AG04450 (cell line): ENCODE measurements at places on chromosomes 1 and 21.
A peak's percentile ranks its signal among the peaks of the same experiment; 100 is the strongest.

DNA sequence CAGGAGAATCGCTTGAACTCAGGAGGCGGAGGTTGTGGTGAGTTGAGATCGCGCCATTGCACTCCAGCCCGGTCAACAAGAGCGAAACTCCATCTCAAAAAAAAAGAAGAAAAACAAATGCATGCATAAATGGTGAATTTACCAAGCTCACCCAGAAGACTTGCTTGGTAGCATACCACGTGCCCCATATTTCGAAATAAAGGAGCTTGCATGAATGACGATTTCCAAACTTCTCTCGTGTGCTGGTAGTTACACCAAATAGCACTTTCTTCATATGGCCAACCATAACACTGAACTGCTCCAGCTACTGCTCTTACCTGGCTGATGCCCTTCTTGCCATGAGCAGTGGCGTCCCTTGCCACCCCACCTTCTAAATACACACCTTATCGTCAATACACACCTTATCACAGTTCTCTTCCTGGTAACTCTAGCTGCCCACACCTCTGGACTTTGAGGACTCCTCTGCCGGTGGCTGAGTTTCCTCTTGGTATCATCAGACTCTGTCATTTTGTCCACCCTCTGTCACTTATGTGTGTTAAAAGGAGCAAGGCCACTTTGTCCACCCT is 2.8 kb downstream of the DOP1B start:
- no peak for DNase-seq

- no peak for DNase-seq
Observed at GRCh38 chr1:197356723-197357533, 88.9 kb downstream of the CRB1 start.

- no peak for DNase-seq
Observed at GRCh38 chr1:219330669-219331068, 157.0 kb downstream of the LYPLAL1 start.

- DNase-seq: no peak
Observed at GRCh38 chr1:38243106-38243505, 196.5 kb upstream of the POU3F1 start.

DNA sequence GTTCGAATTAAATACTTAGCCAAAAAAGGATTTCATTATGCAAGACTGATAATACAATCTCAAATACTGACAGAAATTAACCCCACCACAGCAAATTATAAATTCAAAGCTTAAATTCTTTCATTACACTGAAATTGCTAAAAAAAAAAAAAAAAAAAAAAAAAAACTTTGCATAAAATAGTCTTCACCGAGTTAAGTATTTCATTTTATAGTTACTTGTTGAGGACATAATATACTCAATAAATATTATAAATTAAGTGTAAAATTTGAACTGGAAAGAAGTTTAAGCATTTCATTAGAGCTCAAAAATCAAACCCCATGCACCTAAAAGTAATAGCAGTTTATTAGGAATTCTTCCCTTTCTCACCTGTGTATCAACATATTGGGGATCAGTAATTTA is 1.9 kb upstream of the PSMG1 start:
- DNase-seq: no peak

DNA sequence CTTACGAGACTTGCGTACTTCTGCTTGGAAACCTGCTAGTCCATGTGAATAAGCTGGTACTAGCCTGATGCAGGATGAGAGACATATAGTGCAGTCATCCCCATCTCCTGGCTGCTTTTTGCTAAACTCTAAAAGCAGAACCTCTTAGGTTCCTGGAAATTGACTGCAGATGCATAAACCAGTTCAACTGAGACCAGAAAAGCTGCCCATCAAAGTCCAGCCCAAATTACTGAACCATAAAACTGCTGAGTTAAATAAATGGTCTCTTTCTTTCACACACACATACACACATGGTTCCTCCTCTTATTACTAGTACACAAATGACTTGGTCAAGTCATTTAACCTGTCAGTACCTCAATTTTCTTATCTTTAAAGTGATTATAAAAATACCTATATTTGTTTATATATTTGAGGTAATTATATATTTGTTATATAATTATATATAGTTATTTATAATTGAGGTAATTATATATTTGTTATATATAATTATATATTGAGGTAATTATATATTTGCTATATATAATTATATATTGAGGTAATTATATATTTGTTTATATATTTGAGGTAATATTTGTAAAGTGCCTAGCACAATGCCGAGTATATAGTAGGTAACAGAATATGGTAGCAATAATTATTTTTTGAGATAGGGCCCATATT is 25.2 kb upstream of the RABGAP1L start:
- DNase-seq: no peak

GRCh38 chr1:184017306-184017705 is 20.2 kb downstream of the COLGALT2 start:
- DNase-seq: no peak

DNA sequence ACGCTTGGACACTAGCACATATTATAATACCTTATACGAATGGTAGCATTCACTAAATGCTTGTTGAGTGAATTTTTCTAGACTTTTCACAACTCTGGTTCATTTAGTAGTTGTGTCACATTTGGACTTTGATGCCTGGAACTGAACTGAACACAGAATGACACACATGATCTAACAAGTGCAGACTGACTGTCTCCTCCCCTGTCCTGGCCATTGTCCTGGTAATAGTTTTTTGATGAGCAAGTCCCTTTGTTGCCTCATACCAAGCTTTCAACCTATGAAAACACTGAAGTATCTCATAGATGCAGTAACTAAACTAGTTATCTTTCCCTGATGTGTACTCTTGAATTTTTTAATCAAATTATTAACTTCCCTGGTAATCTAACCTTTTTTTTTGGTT is 66.4 kb downstream of the LRRC8D start:
- no peak for DNase-seq

- no peak for DNase-seq
Observed at GRCh38 chr1:108663074-108663473, 2.2 kb upstream of the HENMT1 start.

DNA sequence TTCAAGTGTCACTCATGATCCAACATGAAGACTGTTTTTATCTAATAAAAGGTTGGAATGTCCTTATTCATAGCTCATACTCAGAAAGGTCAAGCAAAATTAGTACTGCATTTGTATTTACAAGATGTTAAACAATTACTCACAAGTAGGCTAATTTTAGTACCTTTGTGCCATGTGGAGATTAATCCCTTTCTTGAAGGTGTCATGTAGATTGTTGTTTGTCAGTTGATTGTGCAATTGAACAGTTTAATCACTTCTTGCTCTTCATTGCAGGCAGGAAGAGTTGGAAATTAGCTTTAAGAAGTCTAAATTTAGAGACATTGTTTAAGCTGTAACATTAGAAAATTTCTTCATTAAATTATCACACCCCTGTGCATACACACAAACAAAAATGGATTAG is 847.1 kb downstream of the KCNT2 start:
- DNase-seq: no peak

- no peak for DNase-seq
Observed at GRCh38 chr1:11654939-11655808, 497 bp downstream of the FBXO44 start.

DNA sequence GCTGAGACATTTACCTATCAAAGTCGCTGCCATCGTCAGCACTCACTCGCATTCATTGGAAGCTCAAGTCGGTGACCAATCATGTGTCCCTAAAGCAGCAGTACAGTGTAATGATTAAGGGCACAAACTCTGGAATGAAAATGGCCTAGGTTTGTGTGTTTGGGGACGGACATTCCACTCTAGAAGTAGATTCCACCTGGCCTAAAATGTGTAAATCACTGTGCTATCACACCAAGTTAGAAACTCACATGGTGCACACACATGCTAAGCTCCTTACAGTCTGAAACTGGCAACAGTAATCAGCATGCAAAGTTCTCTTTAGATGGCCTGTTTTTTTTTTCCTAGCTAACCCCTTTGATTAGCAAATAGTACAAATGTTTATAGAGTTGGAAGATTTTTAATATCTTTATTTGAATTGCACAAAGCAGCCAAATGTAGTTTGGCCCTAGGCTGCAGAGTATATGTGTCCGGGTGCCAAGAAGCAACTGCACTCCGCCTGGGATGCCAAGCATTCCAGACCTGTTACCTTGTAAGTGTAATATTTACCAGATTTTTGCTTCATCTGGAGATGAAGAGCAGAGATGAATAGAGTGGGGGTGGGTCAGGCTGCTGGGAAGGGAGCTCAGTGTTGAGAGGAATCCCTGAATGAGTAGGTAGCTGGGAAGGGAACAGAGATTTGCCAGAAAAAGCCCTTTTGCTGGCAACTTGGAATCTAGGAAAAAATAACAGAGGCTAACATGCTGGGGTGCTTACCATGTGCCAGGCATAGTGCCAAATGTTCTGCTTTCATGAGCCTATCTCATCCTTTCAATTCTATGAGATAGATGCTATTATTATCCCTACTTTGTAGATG is 35.2 kb downstream of the TGFB2 start:
- peak; percentile 72 for DNase-seq

DNA sequence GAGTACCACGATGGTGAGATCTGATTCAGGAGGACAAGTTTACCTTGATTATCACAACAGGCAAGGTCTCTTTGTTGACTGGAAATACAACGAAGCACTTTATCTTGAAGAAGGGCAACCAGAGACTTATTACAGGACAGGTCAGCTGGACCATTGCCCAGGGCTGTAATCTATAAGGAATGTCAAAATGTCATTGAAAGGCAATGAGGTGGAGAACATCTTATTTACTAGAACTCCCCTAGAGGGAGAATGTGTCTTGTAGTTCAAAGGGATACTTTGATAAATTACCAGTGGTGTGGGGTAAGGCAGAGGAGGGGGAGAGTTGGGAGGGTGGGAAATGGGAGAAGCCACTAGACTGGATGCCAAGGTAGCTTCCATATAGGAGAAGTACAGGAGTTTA is 212.3 kb downstream of the NCAM2 start:
- DNase-seq: no peak

- no peak for DNase-seq
Observed at GRCh38 chr1:11929849-11930248, 3.6 kb upstream of the KIAA2013 start.

- no peak for DNase-seq
Observed at GRCh38 chr1:54987427-54987826, 7.0 kb downstream of the TMEM61 start.

- DNase-seq: no peak
Observed at GRCh38 chr1:175054736-175055135, 12.9 kb upstream of the TNN start.

GRCh38 chr1:187013582-187014200 is 184.9 kb downstream of the PLA2G4A start:
- no peak for DNase-seq

GRCh38 chr1:40712997-40713396 is 21.5 kb downstream of the NFYC start:
- no peak for DNase-seq

DNA sequence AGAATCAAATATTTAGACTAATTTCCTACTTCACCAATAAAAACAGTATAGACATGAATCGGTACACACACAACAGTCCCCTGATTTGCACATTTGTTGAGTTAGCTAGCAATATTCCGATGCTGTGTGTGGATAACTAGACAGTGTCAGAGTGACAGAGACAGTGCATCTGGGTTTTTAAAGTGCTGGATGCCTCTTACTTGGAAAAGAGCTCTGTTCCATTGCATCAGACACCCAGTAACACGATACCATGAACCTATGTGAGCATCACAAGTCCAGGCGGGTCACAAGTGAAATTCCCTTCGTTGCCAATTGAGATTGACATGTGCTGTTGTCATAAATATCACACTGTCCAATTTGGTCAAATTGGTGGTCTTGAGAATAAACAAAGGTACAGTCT is 82.0 kb upstream of the ESRRG start:
- no peak for DNase-seq

DNA sequence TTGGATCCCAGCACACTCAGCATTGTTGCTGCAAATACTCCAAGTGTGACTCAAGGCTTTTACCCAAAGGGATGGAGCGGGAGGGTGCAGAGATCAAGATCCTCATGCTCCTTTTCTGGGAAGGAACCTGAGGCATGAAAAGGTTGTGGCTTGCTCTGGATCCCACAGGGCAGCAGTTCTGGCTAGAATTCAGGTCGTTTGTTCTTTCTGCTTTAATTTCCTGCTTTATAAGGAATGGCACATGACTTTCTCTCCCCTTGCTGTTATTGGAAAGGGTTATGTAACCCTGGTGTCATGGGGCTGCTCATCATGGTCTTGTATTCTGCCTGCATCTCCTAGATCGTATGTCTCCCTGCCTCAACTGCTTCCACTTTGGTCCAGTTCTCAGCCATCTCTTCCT is 101.6 kb downstream of the NOS1AP start:
- DNase-seq: no peak

- DNase-seq: no peak
Observed at GRCh38 chr1:34825455-34826091, 32.8 kb downstream of the GJA4 start.

DNA sequence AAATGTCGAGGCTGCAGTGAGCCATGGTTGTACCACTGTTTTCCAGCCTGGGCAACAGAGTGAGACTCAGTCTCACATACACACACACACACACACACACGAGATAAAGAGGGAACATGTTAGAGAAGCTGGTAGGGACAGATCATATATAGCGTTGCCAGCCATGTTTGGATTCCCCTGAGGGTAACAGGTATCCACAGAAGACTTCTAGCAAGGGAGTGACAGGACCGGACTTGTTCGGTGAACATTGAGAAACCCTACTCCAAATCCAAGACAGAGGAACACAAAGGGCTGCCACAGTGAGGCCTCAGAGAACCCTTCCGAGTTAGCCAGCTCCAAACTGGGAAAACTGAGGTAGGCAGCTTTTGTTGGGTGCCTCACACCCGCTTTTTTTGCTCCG is 3.7 kb upstream of the SARS1 start:
- DNase-seq: no peak

- no peak for DNase-seq
Observed at GRCh38 chr1:201354151-201354900, 23.2 kb downstream of the TNNT2 start.

- no peak for DNase-seq
Observed at GRCh38 chr1:198259333-198260074, 102.7 kb downstream of the NEK7 start.

GRCh38 chr1:39788758-39789570 is at the start of gene BMP8B:
TSS of gene BMP8B (minus strand) at chr1:39788865. CDS start at chr1:39788485, 380 bp downstream.
- no peak for DNase-seq

GRCh38 chr1:112995890-112996289 is 39.9 kb upstream of the SLC16A1 start:
- no peak for DNase-seq

DNA sequence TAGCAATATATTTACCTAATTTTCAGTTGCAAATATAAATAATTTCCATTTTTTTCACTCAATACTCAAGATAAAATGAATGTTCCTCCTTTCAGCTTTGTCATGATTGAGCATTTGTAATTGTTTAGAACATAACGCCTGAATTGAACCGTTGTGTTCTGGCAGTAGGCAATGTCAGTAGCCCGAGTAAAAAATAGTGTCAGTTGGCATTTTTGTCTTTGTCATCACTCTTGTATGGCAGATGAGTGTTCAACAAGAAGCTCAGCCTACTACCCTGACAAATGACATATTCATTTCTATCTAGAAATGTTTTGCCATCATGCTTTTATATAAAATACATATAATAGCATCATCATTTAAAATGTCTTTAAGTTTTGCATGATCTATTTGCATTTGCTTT is 691.4 kb upstream of the NCAM2 start:
- DNase-seq: no peak
